ENCODE measurements at places on chromosomes 5 and 9.

GRCh38 chr5:165996201-165996875, 2295.1 kb upstream of the WWC1 start:
- no peak for DNase-seq

DNA sequence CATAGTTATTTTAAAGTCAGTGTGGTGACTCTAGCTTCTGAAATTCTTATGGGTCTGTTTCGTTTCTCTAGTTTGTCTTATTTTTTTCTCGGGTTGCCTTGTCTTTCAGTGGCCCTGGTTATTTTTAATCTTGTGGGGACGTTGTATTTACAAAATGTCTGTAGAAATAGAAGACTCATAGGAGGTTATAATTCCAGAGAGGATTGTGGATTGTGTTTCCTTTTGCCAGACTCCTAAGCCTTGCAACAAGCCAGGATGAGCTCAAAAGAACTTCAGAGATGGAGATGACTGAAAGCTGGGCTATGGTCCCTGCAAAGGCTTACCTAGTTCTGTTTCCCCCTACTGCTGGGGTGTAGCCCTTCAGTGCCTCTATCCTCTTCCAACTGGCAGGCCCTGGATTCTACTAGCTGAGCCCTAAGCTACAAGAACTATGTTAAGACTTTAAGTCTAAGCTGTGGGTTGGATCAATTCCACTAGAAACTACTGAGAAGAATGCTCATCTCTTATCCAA, 32.2 kb upstream of the LECT2 start:
- DNase-seq, result no peak

GRCh38 chr9:126407114-126407870, 80.7 kb downstream of the MVB12B start:
- no peak for DNase-seq

DNA sequence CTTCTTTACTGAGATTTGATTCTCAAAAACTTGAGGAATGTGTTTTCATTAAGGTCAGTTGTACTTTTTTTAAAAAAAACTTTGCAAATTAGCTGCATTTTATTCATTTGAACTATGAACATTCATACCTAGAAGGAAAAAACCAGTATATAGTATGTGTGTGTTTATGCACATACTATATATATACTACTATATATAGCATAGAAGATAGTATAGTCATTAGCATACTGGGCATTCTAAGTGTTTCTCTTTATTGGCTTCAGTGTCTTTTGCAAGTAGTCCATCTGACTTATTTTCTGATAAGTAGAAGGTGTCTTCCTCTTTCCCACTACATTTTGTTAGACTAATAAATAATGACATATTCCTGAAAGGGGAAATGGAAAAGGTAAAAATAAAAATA, 33.0 kb downstream of the ELOVL7 start:
- DNase-seq, result no peak

DNA sequence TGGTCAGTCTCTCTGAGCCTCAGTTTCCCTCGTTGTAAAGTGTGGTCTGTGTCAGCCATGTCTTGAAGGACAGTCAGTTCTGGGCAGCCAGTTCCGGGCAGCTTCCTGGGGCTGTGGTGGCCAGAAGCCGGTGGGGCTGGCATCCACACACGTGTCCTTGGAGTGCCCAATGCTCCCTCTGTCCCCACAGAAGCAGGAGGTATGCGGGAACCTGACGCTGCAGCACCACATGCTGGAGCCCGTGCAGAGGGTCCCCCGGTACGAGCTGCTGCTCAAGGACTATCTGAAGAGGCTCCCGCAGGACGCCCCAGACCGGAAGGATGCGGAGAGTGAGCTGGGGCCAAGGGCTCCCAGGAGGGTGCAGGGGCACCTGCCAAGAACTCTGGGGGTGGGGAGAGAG, 48.4 kb upstream of the SUSD3 start:
- DNase-seq, result no peak

- no peak for DNase-seq
Observed at GRCh38 chr5:96177303-96177869, 215.7 kb upstream of the ELL2 start.

DNA sequence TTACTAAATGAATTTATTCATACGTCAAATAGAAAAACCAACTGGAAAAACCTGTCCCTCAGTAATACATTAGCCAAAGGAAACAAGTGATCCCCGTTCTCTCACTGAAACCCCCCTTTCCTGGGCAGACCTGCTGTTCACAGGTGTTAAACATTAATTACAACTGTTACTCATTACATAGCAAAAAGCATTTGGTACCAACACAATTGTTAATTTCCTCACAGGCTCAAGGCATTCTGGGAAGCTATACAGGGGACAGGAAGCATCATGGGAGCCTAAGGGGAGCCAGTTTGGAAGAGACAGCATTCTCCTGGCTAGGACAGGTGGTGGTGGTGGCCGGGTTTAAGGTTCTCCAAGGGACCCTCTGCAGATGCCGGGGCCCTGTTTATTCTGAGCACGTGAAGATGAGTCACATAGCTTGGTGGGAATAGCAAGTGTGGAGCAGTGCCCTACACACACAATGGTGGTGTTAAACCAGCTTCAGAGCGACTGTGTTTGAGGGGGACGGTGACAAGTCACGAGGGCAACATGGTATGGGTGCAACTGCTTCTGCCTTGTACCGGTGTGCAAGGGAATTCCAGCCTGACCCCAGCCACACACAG, 62.6 kb upstream of the SLC25A51 start:
- DNase-seq, result no peak

- no peak for DNase-seq
Observed at GRCh38 chr5:74864823-74865222, 1.4 kb downstream of the FAM169A start.

DNA sequence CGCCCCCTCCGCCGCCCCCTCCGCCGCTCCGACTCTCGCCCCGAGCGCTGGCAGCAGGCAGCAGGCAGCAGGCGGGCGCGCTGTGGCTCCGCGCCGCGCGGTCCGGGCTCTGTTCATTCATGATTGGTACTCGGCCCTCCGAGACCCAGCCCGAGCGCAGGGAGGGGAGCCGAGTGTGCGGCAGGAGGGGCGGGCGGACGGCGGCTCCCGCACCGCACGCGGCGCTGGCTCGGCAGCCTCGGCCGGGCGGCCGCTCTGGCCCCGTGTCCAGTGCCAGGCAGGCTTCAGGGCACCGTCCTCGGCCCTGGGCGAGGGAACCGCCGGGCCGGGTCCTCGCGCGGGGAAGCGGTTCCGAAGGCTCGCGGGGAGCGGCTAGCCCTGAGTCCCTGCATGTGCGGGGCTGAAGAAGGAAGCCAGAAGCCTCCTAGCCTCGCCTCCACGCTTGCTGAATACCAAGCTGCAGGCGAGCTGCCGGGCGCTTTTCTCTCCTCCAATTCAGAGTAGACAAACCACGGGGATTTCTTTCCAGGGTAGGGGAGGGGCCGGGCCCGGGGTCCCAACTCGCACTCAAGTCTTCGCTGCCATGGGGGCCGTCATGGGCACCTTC, at the start of gene KCNIP1:
Gene KCNIP1, plus strand, starts transcription at position 31 of the 607 bp plus-strand sequence.
- DNase-seq, result no peak

DNA sequence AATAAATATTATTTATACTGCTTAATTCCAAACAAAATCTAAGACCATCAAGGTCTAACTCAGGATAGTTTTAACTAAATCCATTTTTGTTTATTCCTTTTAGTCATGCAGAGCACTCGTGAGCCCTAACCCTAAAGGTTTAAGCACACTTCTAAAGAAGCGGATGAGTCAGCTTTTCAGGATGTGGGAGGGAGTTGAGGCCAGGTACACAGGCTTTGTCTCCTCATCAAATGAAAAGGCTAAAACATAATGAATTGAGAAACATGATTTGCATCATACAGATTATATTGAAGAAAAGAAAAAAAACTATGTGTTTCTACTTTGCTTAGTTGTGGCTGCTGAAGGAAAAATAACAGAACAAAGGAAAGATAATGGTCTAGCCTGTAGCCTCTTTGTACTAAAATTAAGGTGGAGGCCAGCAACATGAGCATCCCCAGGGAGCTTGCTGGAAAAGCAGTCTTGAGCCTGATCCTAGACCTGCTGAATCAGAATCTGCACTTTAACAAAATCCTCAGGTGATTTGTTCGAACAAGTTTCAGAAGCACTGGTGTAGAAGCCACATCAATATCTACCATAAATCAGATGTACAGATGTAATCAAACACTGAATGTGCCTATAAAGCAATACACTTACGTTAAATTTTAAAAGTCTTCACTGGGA, 21.1 kb upstream of the ISCA1 start:
- DNase-seq, result peak; percentile 31

- DNase-seq, result no peak
Observed at GRCh38 chr9:89926691-89927220, 321.9 kb downstream of the GADD45G start.

- no peak for DNase-seq
Observed at GRCh38 chr9:97924386-97924785, 2.1 kb upstream of the TRMO start.

GRCh38 chr5:163578652-163579051, 73.2 kb downstream of the MAT2B start:
- no peak for DNase-seq

- no peak for DNase-seq
Observed at GRCh38 chr5:39638813-39639212, 214.0 kb upstream of the DAB2 start.

All from activated CD4-positive, alpha-beta T cell treated with anti-CD3 and anti-CD28 coated beads for 24 hours (primary cell).